ENCODE measurements at places on chromosomes 5 and 9.

- DNase-seq = peak; percentile 58
These were observed 53.6 kb downstream of the PDCD1LG2 start for GRCh38 chr9:5563886-5564285.

DNA sequence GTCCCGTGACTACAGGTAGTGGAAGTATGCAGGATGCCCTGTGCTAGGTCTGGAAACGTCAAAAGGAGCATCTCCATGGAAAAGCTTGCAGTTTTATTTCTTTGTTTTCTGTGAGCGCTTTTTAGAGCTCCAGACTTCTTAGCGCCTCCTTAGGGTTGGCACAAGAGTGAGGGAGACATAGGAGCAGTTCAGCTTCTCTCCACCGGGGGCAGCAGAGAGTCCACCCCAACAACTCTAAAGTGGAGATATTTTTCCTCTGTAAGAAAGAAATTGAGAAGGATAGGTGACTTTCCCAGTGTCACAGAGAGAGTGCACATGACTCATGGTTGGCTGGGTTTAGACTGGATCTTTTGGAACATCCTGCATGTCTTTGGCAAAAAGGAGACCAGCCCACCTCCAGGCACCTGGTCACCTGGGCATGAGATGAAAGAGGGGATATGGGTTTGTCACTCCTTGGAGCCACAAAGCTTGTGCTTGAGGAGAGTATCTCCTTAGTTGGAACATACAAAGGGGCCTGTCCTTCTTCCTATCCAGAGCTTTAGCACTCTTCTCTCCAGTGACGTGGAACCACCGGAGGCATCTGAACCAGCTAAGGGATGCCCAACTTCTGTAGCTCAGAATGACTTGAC is 637.7 kb downstream of the SEMA5A start:
- peak; percentile 37 for DNase-seq

- no peak for DNase-seq
These were observed 12.5 kb downstream of the GLIS3 start for GRCh38 chr9:4287386-4287785.

GRCh38 chr5:97009212-97009898 is 73.5 kb downstream of the LNPEP start:
- DNase-seq = peak; percentile 8

DNA sequence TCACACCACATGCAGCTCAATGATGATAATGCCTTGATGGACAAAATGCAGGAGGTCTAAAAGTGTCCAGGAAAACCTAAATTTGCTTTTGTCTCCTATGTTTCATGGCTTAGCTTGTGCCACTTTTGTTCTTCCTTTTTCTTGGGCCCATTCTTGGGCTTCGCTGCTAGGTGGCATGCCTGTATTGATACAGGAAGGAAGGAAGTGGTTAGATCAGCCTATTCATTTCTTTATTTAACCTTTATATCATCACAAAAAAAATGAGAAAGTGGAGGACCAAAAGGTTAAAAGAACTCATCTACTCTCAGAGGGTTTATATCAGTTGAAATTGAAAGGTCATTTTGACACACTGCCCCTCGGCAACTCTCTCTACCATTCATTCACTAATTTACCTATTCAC is 260.2 kb downstream of the ARHGAP26 start:
- DNase-seq = no peak

GRCh38 chr9:76370396-76371023 is 23.7 kb downstream of the RFK start:
- no peak for DNase-seq

GRCh38 chr5:102611312-102611711 is 112.5 kb upstream of the SLCO6A1 start:
- no peak for DNase-seq

GRCh38 chr9:24824607-24825006 is 278.9 kb upstream of the IZUMO3 start:
- no peak for DNase-seq

- no peak for DNase-seq
These were observed 33.1 kb downstream of the FYB1 start for GRCh38 chr5:39186289-39186688.

DNA sequence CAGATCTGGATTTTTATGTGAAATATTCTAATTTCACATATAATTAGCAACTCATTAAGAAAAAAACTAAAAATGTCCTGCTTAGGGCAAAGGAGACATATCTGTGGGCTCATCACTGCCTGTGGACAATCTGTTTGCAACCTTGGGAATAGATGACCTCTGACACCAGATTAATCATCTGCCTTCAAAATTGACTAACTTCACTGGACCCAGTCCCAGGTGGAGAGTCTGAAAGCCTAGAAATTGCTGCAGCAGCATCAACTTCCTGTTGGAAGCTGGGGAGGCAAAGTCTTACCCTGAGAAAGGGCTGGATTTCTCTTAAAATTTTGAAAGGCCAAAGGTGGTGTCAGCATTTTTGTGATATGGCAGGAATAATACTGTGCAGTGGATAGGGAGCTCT is 76.3 kb upstream of the TNC start:
- DNase-seq = no peak

DNA sequence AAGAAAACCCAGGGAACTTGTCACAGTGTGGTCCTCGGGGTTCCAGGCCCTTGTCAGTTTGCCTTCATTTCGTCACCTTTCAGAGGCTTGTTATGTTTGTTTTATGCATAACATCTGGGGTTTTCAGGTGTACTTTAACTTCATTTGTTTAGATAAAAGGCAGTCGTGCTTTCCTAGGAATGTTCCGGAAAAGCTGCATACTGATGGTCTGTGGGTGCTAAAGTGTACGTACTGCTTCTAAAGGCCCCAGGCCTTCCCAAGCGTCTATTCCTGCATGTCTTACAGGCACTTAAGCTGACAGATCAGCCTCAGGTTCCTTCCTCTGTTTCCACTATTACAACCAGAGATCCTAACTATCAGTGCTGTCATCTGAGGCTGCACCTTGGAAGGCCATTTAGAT is 95.6 kb upstream of the ANKH start:
- no peak for DNase-seq

- DNase-seq = no peak
These were observed 442.2 kb upstream of the GRAMD2B start for GRCh38 chr5:125981016-125981415.

DNA sequence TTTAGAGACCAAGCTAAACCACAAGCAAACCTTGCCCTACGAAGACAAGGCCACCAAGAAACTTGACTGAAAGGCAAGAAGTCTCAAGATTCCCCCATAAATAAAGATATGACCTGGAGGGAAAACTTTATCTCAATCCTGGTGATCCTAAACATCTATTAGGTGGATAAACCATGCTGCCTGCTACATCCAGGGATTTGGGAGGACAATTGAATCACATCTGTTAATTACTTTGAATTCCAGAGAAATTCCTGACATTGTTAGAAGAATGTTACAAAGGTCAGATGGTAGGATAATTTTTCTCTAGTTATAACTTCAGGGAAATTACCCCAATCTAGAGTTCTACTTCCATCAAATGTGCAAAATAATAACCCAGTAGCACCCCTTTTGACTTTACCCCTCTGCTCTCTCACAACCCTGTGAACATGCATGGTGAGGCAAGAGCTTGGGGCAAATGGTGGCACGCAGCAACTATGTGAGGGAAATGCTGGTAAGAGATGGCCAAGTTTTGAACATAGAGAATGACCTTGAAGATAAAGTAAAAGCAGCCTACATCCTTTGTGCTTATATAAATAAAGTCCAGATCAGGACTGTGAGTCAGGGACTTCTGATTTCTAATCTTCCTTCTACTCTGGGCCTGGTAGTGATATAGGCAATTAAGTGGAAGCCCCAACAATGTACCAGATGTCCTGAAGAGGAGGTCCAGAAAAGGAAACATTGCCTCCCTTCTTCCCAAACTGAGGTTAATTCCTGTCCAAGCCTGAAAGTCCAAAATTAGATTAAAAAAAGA is 57.1 kb upstream of the PTGER4 start:
- no peak for DNase-seq

DNA sequence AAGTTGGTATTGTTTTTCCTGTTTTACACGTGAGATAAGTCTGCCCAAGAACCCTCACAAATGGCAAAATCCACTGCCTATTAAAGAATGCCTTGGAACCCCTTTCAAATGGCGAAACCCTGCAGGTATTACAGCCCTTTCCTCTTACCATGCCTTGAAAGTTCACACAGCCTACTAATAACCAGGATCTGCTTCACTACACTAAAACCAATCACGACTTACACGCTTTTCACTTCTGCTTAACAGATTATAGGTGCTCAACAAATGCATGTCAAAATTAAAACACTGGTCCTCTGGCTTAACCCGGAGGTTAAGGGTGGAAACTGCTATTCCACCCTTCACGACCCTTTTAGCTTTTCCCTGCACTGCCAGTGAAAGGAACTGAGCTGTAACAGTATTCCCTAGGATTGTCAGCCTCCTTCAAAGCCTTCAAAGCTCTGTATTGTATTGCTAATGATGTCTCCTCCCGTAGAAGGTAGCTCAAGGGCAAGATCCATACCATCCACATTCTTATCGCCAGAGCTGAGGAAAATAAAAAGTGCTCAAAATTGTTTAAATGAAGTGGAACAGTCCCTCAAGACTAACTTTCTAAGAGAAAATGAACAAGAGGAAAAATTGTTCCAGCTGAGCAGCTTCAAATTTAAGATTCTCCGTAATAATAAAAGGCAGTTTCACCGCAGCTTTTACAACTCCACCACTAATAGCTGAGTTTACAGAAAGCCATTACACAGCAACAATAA is 997 bp downstream of the AUH start:
- no peak for DNase-seq

- no peak for DNase-seq
These were observed 87.2 kb downstream of the FSTL4 start for GRCh38 chr5:133525126-133525525.

DNA sequence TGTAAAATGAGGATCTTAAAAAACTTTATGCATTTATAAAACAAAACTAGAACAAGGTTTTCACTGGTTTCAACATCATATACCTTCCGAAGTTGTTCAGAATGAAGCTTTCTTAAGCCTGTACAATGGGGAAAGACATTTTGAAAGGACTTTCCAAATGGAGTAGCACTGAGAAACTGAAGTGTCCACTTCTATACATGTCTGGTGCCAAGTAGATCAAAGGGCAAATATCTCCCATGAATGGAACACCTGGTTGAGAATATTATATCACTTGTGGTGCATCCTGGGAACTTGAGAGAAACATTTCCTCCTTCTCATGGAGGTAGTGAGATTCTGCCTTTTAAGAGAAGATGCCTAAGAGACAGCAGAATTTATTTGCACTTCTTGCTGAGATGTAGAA is 182.1 kb upstream of the ACTBL2 start:
- no peak for DNase-seq

GRCh38 chr5:36721664-36722235 is 115.3 kb downstream of the SLC1A3 start:
- DNase-seq = no peak

GRCh38 chr5:145585-146323 is 45.5 kb upstream of the LRRC14B start:
- no peak for DNase-seq

DNA sequence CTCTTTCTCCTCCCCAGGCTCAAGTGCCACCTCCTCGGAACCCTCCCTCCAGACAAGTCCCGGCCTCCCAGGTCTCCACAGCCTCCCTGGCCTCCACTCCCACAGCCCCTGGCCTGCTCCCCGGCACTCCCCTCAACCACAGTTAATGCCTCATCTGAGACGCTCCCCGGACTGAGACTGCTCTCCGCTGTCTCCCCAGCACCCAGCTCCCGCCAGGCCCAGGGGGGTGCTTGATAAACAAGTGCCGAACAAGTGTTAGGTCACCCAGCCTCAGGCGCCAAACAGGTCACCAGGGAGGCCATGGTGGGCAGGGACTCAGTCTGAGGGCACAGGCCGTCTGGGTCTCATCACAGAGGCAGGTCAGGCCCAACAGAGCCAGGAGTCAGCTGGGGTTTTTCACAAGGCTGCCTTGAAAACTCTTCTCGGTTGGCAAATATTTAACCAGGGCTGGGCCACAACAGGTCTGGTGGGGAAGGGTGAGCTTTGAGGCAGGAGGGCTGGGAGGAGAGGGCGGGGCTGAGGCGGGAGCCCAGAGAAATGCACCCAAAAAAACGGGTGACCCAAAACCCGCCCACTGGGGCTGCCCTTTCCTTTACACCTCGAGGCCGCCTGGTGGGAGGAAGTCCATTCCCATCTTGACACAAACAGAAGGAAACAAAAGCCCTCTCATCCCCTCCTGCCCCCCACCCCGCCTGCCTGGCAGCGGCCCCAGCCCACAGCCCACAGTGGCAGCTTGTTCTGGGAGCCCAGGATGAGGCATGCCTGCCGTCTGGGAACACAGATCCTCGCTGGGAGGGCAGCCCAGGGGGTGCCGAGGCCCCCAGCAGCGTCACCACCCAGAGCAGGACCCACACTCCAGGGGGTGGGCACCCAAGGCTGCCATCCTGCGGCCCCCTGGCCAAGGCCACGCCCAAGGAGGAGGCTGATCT is 66.6 kb upstream of the STXBP1 start:
- DNase-seq = no peak

DNA sequence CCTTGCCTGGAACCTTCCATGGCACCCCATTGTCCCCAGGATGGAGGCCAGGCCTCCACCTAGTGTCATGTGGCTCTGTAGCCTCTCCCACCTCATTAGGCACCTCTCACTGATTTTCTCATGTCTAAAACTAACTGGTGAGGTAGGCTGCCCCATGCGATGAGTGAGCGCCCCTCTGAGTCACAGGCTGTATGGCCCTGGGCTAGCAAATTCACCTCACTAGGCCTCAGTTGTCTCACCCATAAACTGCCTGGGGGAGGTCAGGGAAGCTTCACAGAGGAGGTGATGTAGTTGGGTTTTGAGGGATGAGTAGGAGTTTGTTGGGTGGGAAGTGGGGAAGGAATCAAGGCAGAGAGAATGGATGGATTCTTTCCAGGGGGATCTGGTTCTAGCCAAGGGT is 8.8 kb downstream of the RXRA start:
- DNase-seq = no peak

GRCh38 chr5:114335391-114335790 is 26.5 kb upstream of the KCNN2 start:
- peak; percentile 73 for DNase-seq

DNA sequence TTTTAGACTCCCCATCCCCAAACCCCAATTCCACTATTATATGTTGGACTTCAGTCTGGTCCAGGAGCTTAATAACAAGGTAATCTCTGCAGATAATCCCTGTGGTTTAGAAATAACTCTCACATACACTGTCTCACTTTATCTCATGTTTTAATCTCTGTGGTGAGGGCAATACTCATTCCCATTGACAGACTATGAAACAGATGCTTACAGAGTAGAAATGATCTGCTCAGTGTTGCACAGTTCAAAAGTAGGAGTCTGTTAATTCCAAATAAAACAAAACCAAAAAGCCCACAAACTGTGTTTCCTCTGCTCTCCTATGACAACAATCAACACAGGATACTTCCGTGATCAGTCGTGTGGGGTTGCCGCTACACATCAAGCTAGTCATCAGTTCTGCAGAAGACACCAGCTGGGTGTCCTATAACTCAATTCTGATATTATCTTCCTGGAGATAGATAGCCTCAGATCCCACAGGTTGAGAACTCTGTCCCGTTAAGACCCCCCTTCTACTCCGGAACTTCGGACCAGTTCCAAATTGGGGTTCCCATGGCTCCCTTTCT is 26.3 kb upstream of the FANCC start:
- DNase-seq = no peak

- no peak for DNase-seq
These were observed 159.5 kb upstream of the SLC28A3 start for GRCh38 chr9:84499969-84500582.

GRCh38 chr9:16377311-16377710 is 493.2 kb downstream of the BNC2 start:
- DNase-seq = no peak

GRCh38 chr5:108727236-108727650 is 20.5 kb upstream of the FER start:
- peak; percentile 12 for DNase-seq
